Central memory CD4-positive, alpha-beta T cell (primary cell): ENCODE measurements at places on chromosomes 7 and 10.

DNA sequence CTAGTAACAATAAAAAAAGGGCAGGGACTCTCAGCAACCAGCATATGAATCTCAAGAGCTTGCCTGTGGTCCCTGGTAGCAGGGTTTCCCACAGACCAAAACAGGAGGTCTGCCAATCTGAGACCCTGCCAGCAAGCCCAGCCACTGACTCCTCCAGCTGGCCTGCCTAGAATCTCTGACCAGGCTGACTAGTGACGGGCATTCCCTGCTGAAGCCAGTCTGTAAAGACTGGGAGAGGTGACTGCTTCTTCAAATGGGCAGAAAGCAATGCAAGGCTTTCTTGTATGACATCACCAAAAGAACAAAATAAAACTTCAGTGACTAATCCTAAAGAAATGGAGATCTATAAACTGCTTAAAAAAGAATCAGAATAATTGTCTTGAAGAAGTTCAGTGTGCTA lies 249.4 kb downstream of the TCF7L2 start:
- no peak for DNase-seq

GRCh38 chr10:3902054-3902808 lies 117.2 kb upstream of the KLF6 start:
- DNase-seq, result peak; percentile 55

DNA sequence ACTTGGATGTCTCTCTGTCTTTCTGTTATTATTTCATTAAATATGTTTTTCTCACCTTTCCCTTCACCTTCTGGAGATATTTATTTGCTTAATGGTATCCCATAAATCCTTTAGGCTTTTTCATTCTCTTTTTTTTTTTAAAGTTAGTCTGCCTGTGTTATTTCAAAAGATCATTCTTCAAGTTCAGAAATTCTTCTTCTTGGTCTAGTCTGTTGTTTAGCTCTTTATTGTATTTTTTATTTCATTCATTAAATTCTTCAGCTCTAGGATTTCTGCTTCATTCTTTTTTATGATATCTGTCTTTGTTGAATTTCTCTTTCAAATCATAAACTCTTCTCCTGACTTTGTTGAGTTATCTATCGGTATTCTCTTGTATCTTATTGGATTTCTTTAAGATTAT lies 312.1 kb upstream of the KAT6B start:
- DNase-seq, result no peak

- no peak for DNase-seq
These were observed 80.8 kb downstream of the ZNF467 start for GRCh38 chr7:149692557-149692982.
